ENCODE measurements at places on chromosomes 3 and 15.
A peak's percentile ranks its signal among the peaks of the same experiment; 100 is the strongest.

DNA sequence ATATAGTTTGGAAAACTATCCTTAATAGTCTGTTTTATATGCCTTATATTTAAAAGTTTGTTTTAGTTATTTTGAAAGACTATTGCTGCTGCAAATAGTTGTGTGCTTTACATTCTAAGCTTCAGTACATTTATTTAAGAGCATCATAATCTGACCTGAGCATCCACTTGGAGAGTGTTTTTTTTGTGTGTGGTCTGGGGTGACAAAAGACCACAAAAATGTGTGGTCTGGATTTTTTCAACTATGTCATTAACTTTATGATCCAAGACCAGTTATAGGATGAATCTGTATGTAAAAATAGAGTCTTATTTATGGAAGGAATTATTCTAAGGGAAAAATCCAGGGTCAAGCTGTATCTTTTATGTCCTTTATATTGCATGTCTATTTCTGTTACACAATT, 77.4 kb downstream of the SLTM start:
- no peak overlapping the region for H3K4me3 ChIP-seq
- no peaks in the 10 kb centered on the region for H3K4me1 ChIP-seq
- H3K27me3 ChIP-seq = no peaks in the 10 kb centered on the region
- H3K27ac ChIP-seq = no peak overlapping the region
- peaks cover 58% of the 10 kb centered on the region for H3K36me3 ChIP-seq

DNA sequence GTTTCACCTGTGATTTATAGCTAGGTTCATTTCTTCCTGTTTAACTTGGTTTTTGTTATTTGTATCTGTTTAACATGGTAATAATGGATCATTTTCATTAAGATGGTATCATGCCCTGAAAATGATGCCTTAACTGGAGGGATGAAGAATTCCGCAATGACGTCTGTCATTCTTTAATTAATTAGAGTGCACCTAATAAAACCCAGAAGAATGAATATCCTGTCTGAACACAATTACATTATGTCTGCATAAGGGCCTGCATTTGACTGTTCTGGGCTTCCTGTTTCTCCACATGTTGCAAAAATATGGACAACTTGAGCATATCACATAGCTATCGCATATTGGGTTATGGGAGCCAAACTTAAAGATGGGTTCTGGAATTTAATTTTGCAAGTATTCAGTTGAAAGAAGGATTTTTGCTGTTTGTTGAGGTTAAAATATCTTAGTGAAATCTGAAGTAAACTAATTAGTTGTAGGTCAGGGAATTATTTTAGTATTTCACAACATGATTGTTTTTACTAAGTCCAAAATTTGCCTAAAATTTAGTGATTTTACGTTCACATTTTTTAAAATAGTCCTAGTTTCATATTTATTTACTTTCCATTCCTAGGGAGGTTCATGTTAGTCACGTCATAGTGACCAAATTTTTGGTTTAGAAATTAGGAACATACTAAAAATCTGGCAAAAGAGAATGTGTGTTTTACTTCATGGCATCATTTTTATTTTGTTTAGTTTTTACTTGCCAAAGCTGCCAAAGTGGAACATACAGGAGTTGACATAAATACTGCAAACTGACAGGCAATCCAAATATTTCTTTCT, 321.0 kb upstream of the TGFBR2 start:
- DNase-seq = no peak
- peak overlapping the region; percentile 96 for H3K27ac ChIP-seq
- H3K4me1 ChIP-seq = peaks cover 64% of the 10 kb centered on the region
- no peak overlapping the region for H3K4me3 ChIP-seq

DNA sequence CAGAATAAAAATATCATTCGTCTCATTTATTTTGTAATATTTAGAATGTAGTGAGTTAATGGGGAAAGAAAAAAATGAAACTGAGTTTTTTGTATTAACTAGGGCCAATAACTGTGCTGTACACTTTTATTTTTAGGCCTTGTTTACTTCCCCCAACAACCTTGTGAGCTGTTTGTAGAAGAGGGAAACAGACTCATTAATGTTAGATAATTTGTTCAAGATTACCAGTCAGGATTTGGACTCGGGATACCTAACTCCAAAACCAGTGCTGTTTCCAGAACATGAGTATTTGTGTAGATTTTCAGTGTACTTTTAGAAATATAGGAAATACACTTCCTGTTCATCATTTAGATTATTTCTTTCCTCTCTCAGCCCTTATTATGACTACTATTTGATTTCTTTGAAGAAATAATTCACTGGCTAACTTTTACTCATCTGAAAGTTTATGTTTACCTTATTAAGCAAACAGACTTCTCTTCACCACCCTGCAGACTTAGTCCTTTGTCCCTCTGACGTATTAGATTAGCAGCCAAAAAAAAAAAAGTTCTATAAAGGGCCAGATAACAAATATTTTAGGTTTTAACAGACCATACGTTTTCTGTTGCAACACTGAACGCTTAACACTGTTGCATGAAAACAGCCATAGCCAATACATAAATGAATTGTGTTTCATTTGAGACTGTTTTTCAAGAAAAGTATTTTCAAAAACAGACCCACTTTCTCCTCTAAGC, 192.5 kb upstream of the CGNL1 start:
- H3K4me1 ChIP-seq = no peaks in the 10 kb centered on the region
- no peaks in the 10 kb centered on the region for H3K27me3 ChIP-seq
- H3K4me3 ChIP-seq = no peak overlapping the region
- no peak for DNase-seq

DNA sequence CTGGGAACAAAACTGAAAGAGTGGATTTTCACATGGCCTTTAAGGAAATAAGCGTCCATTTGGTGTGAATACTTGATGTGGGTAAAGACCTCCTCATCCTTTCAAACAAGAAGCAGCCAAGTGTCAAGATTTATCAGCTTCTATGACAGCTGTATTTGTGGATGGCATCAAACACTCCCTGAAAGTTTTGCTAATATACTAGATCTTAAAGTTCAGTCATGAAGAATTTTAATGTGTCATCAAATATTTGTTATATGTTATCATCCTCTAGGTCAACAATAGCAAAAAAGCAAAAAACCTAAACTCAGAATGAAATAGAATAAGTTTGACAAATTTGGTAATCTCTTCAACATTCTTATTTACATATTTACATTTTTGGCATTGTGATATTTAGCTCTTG, 29.1 kb upstream of the LYSMD4 start:
- no peaks in the 10 kb centered on the region for H3K27me3 ChIP-seq
- peaks cover 2% of the 10 kb centered on the region for H3K4me1 ChIP-seq
- H3K4me3 ChIP-seq = no peak overlapping the region
- DNase-seq = no peak

DNA sequence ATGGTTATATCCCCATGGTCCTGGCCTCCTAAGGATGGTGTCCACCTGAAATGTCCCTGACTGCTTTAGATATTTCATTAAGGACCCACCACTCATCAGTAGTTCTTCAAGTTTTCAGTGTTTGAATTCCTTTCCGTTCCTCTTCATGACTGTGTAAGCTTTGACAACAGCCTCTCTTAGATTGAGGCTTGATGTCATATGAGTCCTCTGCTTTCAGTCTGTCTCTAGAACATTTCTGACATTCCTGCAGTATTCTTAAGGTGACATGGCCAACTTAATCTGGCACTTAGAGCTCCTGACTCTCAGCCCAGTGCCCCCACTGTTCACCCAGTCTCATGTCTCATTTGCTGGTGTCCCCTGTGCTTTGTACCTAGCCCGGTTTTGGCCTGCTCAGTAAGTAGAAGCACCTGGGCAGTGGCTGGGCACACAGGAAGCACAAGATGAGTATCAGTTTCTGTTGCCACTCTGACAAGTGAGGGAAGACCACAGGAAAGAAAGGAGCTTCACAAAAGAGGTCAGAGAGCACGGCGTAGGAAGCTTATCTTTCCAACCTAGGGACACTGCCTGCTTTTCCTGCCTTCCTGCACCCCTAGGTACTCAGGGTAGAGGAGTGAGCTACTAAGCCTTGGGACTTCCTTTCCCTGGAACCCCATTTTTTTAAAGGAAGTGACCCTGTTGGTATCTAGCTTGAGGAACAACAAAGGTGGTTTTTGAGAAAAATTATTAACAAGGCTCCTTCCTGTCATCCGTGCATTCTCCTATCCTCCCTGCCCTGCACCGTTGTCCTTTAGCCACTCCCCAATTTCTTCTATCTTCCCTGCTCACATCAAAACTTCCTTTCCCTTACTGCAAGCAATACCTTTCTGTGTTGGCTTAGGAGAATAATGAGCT, 103.1 kb downstream of the KLHL25 start:
- H3K36me3 ChIP-seq = peaks cover 73% of the 10 kb centered on the region
- no peak overlapping the region for H3K27ac ChIP-seq
- H3K27me3 ChIP-seq = no peaks in the 10 kb centered on the region
- no peak overlapping the region for H3K4me3 ChIP-seq

DNA sequence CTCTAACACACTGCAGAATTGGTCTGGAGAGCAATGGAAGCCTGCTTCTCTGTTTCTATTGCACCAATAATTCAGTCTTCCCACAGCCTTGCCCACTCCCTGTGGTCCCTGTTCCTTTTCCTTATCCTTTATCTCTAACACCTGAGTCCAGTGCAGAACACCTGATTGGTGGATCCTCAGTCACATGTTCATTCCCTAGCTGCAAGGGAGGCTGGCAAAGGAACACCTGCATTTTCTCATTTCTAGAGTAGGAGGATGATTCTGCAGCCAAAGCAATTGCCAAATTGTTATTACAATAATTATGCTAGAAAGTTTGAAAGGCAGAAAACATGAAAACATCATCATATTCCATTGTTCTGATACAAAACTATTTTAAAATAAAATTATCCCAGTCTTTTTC, 83.8 kb upstream of the SAMMSON start:
- H3K36me3 ChIP-seq = no peaks in the 10 kb centered on the region
- H3K4me1 ChIP-seq = peaks cover 9% of the 10 kb centered on the region
- no peak overlapping the region for H3K27ac ChIP-seq
- H3K4me3 ChIP-seq = no peak overlapping the region
- no peak for DNase-seq
- no peaks in the 10 kb centered on the region for H3K27me3 ChIP-seq

DNA sequence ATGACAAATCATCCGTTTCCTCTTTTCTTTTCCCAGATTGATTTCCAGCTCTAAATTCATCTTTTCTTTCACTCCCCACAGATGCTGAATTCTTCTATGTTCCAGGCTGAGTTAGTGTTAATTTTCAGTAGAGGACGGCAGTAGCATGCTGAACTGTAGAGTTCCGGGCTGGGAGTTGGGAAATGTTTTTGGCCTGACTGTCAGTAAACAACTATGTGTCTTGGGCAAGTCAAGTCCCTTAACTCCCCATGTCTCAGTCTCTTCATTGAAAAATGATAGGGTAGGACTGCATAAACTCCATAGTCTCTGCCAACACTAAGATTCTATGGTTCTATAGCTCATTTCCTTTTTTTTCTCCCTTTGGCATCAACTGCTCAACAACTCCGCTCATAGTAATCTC, 333.9 kb downstream of the TIGIT start:
- no peaks in the 10 kb centered on the region for H3K27me3 ChIP-seq
- no peak overlapping the region for H3K27ac ChIP-seq
- H3K4me1 ChIP-seq = no peaks in the 10 kb centered on the region
- DNase-seq = no peak
- H3K4me3 ChIP-seq = no peak overlapping the region

DNA sequence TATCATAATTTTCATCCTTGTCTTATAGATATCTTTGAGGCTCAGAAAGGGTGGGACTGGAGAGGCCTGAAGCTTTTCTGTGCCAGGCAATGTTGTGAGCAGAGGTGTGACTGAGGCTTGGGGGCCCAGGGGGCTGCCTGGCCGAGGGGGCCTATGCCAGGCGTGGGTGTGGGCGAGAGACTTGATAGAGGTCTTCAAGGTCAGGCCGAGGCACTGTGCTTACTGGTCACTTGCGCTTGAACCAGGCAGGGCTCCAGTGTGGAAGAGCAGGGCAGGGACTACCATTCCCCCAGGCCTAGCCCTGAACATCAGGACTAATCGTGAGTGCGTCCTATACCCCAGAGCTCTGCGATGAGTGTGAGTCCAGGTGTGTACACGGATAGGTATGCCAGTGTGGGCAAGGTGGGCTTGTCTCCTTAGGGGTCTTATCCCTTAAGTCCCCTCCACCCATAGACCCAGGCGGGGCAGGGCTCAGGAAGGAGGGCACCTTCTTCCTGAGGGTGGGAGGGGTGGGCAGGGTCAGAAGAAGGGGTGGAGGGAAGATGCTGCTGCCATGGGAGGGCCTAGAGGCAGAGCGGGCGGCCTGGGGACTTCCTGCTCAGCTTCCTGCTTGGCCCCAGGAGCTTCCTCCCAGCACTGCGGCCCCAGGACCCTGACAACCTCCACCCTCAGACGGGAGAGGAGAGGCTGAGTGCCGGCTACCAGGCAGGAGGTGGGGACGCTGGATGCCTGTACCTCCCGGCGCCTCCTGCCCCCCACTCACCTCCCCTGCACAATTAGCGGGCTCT, 84.7 kb downstream of the LINGO1 start:
- no peak overlapping the region for H3K27ac ChIP-seq
- H3K27me3 ChIP-seq = no peaks in the 10 kb centered on the region
- no peaks in the 10 kb centered on the region for H3K36me3 ChIP-seq
- peaks cover under 1% of the 10 kb centered on the region for H3K4me1 ChIP-seq

- H3K4me1 ChIP-seq = peaks cover 12% of the 10 kb centered on the region
- no peak overlapping the region for H3K27ac ChIP-seq
- H3K27me3 ChIP-seq = no peaks in the 10 kb centered on the region
- peaks cover 42% of the 10 kb centered on the region for H3K36me3 ChIP-seq
Observed at GRCh38 chr3:179348325-179349013, 960 bp downstream of the MFN1 start.

DNA sequence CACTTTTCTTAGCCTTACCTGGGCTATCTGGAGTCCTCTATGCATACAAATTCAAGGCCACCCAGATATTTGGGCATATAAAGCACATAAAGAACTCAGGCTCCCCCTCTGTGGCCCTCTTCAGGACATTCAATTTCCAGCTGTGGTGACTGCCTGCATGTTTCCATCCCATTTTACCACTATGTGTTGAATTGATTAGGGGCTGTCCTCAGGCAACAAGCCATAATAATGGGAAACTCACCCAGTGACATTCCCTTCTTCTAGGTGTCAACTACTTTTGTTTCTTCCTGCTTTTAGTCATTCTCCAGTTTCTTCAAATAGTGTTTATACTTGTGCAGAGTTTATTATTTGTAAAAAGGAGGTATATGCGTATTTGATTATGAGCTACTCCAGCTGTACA, 18.0 kb downstream of the NRG4 start:
- H3K36me3 ChIP-seq = no peaks in the 10 kb centered on the region
- H3K4me3 ChIP-seq = no peak overlapping the region
- H3K27ac ChIP-seq = no peak overlapping the region
- no peaks in the 10 kb centered on the region for H3K27me3 ChIP-seq
- no peaks in the 10 kb centered on the region for H3K4me1 ChIP-seq

- H3K4me3 ChIP-seq = no peak overlapping the region
- no peak overlapping the region for H3K27ac ChIP-seq
- H3K36me3 ChIP-seq = no peaks in the 10 kb centered on the region
- H3K27me3 ChIP-seq = no peaks in the 10 kb centered on the region
Observed at GRCh38 chr3:38314764-38315487, 31.7 kb upstream of the XYLB start.

- H3K36me3 ChIP-seq = no peaks in the 10 kb centered on the region
- no peak for DNase-seq
- peak overlapping the region; percentile 54 for H3K27ac ChIP-seq
- no peak overlapping the region for H3K4me3 ChIP-seq
Observed at GRCh38 chr3:58563386-58564035, 13.7 kb downstream of the FAM107A start.

All from RWPE2 (cell line).